ENCODE measurements at places on chromosomes 2 and 18.

- no peak for DNase-seq
Observed at GRCh38 chr2:38107738-38108410, 31.9 kb upstream of the CYP1B1 start.

- peak; percentile 8 for DNase-seq
Observed at GRCh38 chr2:182946958-182947369, 80.5 kb upstream of the FRZB start.

- no peak for DNase-seq
Observed at GRCh38 chr2:38013158-38013752, 62.7 kb downstream of the CYP1B1 start.

- DNase-seq: no peak
Observed at GRCh38 chr2:100137318-100137717, 5.1 kb downstream of the AFF3 start.

DNA sequence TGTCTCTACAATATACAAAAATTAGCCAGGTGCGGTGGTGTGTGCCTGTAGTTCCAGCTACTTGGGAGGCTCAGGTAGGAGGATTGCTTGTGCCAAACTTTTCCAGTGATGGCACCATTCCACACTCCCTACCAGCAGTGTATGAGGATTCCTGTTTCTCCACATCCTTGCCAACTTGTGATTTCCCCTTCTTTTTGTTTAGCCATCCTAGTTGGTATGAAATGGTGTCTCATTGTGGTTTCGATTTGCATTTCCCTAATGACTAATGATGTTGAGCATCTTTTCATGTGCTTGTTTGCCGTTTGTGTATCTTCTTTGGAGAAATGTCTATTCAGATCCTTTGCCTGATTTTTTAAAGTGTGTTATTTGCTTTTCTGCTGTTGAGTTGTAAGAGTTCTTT is 41.0 kb downstream of the EPB41L5 start:
- no peak for DNase-seq

DNA sequence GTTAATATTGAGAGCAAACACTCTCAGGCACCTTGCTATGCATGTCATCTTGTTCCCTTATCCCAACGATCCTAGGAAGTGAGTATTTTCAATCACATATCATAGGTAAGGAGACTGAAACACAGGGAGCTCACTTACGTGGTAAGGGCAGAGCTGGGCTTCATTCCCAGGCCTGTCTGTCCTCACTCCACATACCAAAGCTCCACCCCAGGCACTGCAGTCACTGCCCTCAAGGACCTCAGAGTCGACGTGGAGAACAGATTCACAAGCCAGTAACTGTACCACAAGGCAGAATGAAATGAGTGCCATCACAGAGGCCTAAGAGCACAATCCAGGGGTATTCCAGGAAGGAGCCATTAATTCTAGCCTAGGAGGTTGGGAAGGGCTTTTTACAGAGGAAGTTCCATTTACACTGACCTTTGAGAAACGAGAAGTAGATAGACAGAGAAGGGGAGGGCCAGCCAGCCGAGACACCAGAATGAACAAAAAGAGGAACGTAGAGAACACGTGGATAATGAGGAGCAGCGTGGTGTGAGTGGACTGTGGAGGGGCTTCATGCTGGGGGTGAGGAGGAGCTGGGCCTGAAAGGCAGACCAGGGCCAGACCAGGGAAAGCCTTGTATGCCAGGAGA is 48.6 kb downstream of the KIAA2012 start:
- peak; percentile 78 for DNase-seq

DNA sequence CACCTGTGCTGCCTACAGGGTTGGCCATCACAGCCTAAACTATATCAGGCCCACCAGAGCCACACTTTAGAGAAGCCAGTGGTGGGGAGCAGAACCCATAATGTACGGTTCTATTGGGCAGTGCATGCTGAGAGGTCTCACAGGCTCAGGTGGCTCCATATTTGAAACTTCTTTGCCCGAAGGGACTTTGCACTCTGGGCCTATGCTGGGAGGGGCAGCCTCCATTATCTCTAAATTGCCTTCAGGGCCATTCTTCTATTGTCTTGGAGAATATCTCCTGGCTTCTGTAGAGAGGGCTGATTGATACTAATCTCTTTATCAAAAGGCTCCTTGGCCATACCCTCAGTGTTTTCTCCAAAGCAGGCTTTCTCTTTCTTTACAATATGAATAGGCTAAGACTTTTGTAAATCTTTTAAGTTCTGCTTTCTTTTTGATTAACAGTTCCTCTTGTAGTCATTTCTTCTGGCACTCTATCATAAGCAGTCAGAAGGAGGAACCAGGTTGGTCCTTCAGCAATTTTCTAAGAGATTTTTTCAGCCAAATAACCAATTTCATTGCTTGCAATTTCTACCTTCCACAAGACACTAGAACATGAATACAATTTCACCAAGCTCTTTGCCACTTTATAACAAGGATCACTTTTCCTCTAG is 44.5 kb downstream of the RPE start:
- DNase-seq: peak; percentile 18

DNA sequence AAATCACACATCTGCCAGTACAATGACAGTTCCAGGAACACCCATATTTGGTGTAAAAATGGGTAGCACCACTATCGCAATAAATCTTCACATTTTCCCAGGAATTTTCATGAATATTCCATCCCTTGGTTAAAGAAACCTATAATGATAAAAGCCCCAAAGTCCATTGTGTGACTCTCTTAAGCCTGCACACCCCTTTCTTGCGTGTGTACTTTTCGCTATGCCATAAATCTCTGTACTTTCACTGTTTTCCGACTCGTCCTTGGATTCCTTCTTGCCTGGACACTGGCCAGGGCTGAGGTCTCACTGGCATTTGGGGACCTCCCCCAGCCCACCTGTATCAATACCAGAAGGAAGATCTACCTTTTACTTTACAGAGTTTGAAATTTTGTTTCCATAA is 172.3 kb downstream of the RNF152 start:
- DNase-seq: no peak

DNA sequence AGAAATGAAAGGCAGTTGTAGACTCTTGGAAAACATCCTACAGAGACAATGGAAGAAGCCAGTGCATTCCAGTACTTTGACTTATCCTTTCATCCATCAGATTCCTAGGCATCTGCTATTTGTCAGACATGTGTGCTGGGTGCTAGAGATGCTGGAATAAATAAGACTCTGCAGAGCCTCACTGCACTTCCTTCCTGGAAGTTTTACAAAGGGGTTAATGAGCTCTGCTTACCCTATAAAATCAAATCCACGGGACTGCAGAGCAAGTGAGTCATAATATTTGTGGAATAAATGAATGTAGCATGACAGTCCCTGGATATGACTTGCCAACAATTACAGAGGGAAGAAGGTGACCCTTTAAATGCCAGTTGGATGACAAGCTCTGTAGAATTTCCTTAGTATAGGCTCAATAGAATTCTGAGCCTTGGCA is 52.7 kb upstream of the NPAS2 start:
- no peak for DNase-seq

- DNase-seq: no peak
Observed at GRCh38 chr2:143856978-143857377, 662.9 kb downstream of the ZEB2 start.

DNA sequence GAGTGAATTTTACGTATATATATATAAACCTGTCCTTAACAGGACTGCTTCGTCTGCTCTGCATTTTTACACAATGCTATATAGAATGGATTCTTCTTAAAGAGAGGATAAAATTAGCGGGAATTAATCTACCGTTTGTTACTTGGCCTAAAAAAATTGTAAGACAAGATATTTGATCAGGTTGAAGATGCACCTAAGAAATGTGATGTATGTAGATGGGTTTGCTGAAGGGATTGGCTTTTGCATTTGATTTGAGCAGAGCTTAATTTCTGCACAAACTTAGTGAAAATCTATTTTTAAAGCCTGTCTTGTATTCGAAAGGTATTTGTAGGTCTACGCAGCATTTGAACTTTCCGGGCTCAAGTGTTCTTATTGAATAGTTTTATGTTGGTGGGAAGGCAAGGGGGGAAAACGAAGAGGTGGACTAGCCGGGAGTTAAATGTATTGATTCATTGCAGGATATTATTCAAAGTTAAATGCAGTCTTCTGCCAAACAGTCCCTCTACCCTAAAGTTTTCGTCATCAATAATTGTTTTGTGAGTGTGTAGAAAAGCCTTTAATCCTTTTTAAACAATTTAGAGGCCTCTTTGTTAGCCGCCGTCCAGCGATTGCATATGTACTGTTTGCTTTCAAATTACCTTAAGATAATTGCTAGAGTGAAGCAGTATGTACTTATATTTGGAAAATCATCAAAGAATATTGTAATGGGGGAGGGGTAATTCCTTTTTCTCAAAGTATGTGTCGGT is 1.2 kb downstream of the PPP1CB start:
- DNase-seq: peak; percentile 19

DNA sequence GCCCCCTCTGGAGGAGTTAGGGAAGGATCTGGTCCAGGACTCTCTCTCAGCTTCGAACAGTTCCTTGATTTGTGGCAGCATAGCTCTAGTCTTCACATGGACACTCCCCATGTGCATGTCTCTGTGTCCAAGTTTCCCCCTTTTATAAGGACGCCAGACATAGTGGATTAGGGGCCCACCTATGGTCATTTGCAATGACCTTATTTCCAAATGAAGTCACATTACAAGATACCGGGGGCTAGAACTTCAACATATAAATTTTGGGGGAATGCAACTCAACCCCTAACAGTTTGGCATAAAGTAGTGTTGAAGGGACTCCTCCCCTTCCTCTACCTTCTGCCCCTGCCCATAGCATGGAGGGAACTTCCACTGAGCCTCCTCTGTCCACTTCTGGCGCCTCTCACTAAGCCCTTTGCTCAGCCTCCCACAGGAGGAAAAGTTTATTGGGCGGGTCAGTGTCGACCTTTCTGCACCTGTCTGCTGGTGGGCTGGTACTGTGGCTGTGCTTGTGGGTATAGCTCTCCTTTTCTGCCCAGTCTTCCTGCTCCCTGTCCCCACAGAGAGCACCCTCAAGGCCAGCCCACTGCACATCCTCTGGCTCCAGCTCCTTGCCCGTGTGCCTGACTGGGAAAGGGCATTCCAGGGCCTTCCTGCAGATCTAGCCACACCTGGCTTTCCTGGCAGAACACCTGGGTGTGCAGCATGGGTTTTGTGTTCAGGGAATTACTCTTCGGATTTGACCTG is 5.5 kb downstream of the FABP1 start:
- no peak for DNase-seq

- no peak for DNase-seq
Observed at GRCh38 chr2:56335101-56335500, 151.3 kb downstream of the CCDC85A start.

DNA sequence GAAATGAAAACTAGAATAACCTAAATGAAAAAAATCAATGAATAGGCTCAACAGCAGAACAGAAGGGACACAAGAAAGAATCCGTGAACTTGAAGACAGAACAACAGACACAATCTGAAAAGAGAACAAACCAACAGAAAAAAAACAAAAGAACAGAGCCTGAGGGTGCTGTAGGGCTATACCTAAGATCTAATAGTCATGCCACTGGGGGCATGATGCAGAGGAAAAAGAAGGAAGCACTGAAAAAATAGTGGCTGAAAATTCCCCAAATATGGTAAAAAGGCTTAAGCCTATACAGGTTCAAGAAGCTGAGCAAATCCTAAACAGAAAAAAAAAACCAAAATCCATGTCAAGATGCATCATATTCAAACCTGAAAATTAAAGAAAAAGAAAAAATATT is 50.3 kb downstream of the KANSL3 start:
- DNase-seq: no peak

GRCh38 chr2:12050396-12050795 is 304.0 kb downstream of the LPIN1 start:
- DNase-seq: peak; percentile 82

GRCh38 chr18:22604986-22605421 is 187.3 kb upstream of the CTAGE1 start:
- no peak for DNase-seq

GRCh38 chr2:45649462-45649857 is 2.0 kb upstream of the PRKCE start:
- peak; percentile 58 for DNase-seq

GRCh38 chr2:211113334-211114175 is 557.2 kb downstream of the CPS1 start:
- no peak for DNase-seq

DNA sequence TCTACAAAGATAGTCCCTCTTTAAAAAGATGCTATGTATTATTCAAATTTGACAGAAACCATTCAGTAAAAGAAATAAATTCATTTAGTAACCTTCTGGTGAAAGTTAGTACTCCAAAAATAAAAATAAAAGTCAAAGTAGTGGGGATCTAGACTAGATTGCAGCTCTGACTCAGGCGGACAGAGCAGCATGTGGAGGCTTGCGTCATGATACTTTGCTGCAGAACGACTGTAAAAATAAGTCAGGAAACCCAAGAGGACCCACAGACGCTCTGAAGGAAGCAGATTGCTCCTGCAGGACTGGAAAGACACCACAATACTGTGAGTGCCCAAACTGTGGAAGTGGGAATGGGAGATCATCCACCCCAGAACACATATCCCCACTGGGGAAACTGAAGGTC is 301.9 kb downstream of the RIT2 start:
- DNase-seq: no peak

Data from hematopoietic multipotent progenitor cell treated with erythropoietin and hydrocortisone succinate and interleukin-3 and kit ligand, for 4 days (in vitro differentiated cells).